M059J (cell line): ENCODE measurements at places on chromosomes 4 and X. TPM values are rescaled to one million over a fixed set of nuclear protein-coding genes. Genes with fewer than 3 reads are reported as not detected.
A peak's percentile ranks its signal among the peaks of the same experiment; 100 is the strongest.

DNA sequence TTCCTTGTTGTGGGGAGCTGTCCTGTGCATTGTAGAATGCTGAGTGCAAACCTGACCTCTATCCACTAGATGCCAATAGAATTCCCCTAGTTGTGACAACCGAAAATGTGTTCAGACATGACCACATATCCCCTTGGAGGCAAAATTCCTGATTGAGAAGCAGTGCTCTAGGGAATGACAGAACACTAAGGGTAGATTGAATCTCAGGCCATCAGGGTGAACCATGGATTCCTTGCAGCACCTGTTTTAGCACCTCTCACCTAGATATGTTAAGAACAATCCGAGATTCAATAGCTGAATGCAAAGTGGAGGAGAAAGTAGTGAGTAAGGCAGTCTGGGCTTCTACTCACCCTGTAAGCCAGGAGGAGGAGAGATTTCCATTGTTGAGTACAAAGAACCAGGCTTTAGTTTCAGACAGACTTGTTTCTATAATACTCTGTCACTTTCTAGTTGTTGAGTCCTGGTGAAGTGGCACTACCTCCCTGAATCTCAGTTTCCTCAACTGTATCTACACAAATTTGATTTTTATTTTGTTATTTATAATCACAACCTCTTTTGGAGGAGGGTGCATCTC lies 111.0 kb upstream of the RAP2C start:
- DNase-seq, result no peak

GRCh38 chrX:133856819-133857218 lies 128.6 kb downstream of the GPC3 start:
- DNase-seq, result no peak

DNA sequence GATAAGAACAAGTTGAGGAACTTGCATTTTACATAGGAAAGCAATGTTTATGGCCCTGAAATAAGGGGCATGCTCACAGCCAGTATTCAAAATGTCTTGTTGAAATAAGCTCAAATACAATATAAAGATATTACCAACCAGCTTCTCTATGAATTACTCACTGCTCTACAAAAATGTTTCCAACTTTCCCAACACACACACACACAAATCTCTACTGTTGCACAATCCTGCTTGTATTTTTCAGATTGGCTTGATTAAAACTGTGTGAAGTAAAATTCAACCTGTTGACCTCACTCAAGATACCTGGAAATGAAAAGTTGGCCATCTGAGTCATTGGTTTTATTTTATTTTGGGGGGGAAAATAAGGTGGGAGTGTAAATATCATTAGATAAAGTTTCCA lies 128.6 kb downstream of the CHIC2 start:
- no peak for DNase-seq

- DNase-seq, result peak; percentile 18
Observed at GRCh38 chrX:42496239-42496638, 281.7 kb downstream of the PPP1R2C start.

- peak; percentile 93 for DNase-seq
Observed at GRCh38 chr4:128468123-128468989, 180.7 kb upstream of the PGRMC2 start.

DNA sequence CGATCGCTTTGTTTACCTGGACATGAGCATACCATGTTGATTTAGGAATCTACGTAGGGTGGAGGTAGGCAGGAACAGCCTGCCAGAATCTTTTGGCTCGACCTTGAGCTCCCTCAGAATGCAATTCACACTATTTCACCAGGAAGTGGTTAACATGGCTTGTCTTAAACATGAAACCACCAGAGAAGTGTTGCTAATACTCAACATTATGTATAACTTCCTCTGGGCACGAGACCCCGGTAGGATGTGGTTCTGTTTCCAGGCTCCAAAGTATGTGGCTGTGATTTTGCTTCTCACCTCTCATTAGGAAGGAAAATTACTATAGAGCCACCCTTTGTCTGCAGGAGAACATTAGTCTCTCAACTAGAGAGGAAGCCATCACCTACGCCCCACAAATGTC lies 59.0 kb upstream of the VCX3B start:
- DNase-seq, result no peak

DNA sequence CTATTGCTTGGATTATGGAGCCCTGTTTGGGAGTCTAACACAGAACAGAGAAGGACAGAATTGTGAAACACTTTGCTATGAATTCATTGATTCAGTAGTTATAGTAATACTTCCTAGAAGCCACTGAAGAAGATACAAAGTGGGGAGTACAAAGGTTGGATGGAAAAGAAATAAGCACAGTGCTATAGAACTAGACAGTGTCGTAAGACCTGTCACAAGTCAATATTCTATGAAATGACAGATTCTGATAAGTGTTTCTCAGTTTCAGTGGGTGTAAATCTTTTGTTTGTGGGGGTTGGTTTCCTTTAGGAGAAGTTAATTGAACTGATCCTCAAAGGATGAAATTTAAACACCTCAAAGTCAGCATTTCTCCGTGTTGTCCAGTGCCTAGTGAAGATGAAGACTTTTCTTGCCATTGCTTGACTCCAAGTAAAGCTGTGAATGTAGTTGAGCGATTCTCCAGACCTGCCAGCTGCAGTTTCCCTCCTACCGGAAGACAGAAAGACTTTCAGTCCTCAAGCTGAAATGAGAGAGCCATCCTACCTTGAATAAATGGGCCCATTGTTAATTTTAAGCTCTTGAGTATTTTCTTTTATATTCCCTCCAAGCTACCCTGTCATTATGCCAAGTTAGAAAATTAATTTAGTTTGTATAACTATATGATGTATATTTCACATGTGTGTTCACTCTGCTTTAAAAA lies 7.9 kb downstream of the PDLIM5 start:
- DNase-seq, result no peak

DNA sequence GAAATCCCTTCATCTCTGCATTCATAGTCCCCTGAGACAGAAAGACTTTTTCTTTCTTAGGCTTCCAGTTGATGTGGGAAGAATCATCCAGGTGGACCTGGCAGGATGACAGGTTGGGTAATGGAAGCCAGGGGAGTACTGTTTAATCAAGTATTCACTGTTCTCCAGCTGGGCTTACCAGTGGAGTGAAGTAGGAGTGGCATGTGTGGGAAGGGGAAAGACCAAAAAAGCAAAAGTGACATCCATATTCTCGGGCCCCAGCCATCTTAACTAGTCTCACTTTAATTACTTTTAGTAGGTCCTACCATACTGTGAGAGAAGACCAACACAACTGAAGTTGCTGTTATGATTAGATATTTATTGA lies 18.5 kb downstream of the VSIG4 start:
- DNase-seq, result no peak

DNA sequence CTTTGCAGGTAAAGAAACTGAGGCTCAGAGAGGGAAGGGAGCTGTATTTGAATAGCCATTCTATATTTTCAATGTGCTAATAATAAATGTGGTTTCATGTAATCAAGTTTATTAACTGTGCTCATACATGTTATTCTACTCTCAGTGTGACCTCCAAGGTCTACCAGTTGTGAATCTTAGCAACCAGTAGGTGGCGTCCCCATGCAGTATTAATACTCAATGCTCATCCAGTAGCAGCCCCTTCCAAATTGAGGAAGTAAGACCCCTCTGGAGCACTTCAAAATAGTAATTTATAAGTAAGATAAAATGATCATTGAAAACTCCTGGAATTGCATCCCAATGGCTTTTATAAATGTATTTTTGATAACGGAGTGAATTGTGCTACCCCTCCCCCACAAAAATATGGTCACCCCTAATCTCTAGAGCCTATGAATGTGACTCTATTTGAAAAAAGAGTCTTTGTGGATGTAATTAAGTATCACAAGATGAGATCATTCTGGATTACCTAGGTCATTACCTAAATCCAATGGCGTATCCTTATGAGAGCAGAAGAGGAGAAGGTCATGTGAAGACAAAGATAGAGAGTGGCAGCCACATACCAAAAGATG lies 20.4 kb upstream of the SEPSECS start:
- peak; percentile 36 for DNase-seq

DNA sequence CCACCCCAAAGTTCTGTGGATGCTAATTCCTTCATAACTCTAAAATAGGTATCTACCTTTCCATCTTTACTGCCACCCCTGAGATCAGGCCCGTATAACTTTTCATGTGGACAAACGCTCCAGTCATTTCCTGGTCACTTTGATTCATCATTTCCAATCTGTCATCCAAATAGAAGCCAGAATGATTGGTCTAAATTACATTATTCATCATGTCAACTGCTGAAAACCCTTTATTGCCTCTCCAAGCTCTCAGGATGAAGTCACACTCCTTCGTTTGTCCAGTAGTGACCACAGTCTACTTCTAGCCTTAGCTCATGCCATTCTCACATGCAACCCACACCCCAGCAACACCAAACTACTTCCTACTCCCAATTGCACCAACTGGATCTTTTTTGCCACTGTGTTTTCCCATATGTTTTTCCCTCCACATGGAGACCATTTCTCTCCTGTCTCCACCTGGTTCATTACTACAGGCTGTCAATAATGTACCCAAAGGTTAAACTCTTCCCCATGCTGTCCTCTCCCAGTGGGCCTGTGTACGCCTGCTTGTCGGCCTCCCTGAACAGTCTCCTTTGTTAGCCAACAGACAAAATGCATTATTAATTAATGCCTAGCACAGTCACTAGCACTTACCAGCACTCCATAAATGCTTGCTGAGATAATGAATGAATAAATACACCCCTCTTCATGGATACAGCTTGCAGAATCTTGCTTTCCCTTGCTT lies 382.6 kb upstream of the NOCT start:
- DNase-seq, result peak; percentile 61

- peak; percentile 27 for DNase-seq
Observed at GRCh38 chr4:99863804-99864203, 30.4 kb downstream of the LAMTOR3 start.

- DNase-seq, result peak; percentile 6
Observed at GRCh38 chr4:61468024-61468720, 268.0 kb downstream of the ADGRL3 start.

GRCh38 chr4:40395908-40396793 lies 61.0 kb downstream of the CHRNA9 start:
- peak; percentile 36 for DNase-seq

DNA sequence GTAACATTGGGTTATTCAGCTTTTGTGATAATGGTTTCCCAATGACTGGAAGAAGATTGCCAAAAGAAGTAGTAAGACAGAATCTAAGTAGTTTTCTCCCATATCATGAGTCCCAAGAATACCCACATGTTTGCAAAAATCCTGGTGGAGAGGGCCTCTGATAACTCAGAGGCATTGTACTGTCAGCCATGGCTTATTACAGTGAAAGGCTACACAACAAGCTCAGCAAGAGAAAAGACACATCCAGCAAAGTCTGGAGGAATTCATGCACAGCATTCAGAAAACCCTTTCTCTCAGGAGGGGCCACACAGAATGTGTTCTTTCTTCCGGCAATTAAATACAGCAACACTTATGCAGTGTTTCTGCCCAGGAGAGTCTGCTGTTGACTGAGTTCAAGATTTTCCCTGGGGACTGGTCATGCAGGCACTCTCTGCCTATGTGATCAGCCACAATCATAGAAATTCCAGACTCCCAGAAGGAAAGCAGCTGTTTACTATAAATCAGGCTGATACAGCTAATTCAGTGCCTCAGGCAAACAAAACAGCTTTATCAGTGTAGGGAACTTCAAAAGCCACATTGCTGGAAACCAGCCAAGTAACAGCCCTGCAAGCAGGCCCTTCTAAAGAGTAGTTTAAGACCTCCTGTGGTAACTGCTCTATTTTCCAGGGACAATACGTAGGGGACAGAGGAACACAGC lies 937.1 kb downstream of the CCSER1 start:
- peak; percentile 69 for DNase-seq

- DNase-seq, result no peak
Observed at GRCh38 chr4:145446184-145446583, 35.5 kb upstream of the SMAD1 start.

GRCh38 chr4:83012200-83012686 lies 1.6 kb upstream of the LIN54 start:
- DNase-seq, result peak; percentile 40

DNA sequence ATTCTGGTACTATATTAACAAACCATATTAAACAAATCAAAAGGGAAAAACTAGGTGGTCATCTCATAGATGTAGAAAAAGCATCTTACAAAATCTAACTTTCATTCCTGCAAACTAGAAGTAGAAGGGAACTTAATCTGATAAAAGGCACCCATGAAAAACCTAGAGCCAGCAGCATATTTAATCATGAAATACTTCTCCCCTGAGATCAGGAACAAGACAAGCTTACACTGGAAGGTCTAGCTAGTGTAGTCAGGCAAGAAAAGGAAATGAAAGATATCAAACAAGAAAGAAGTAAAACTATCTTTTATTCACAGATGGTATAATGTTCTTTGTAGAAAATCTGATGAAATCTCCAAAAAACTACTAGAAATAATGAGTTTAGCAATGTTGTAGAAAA lies 41.2 kb downstream of the ATP10D start:
- peak; percentile 41 for DNase-seq

GRCh38 chr4:86670298-86670697 lies 76.2 kb downstream of the PTPN13 start:
- no peak for DNase-seq

DNA sequence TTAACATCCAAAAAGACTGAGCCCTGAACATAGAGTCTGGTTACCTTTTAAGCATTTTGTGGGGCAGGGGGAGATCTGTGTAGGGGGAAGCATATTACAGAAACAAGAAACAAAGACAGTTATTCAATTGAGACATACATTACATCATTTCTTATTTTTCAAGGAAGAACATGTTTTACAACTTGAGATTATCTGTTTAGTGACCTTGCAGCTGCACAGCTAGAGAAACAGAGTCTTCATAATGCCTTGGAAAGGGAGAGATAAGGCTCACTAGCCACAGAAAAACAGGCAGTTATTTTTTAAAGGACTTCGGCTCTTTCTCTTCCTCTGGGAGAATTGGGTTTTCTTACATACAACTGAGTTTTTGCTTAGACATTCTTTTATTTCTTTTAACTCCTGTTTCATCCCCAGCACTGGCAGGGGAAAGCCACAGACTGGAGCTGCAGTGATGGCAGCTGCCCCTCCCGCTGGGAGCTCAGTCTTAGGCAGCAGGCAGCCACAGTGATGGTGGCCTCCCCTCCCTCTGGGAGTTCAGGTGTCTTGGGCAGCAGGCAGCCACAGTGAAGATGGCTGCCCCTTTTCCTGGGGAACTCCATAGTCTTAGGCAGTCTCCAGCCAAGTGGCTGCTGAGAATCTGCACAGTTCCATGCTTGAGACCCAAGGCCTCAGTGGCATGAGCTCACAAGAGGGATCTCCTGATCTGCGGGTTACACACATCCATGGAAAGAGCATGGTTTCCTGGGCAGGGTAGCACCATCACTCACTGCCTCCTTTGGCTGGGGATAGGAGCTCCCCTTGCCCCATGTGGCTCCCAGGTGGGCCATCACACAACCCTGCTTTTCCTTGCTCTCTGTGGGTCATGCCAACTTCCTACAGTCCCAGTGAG lies 19.4 kb upstream of the TMPRSS11F start:
- DNase-seq, result no peak

- DNase-seq, result no peak
Observed at GRCh38 chr4:139934708-139935195, 219.2 kb downstream of the MAML3 start.

RAI2 gene
- total RNA-seq, result not detected in 2 replicates

CXCL6 gene
- total RNA-seq, result 0.15 TPM in 2 replicates

SSX3 gene
- not detected in 2 replicates for total RNA-seq

NPY5R gene
- not detected in 2 replicates for total RNA-seq

HTRA3 gene
- 0.81 and 3.2 TPM in 2 replicates for total RNA-seq

PLAC8 gene
- total RNA-seq, result 122 and 240 TPM in 2 replicates

UGT2A1 gene
- total RNA-seq, result not detected in 2 replicates

SHOX gene
- total RNA-seq, result not detected in 2 replicates
